ENCODE measurements at places on chromosomes 4 and X.

GRCh38 chr4:72701987-72702819 lies 133.2 kb upstream of the ADAMTS3 start:
- DNase-seq = peak; percentile 23

- DNase-seq = no peak
These were observed 102.6 kb downstream of the FSTL5 start for GRCh38 chr4:162061214-162061613.

- no peak for DNase-seq
These were observed 46.8 kb downstream of the STEEP1 start for GRCh38 chrX:119518371-119518770.

DNA sequence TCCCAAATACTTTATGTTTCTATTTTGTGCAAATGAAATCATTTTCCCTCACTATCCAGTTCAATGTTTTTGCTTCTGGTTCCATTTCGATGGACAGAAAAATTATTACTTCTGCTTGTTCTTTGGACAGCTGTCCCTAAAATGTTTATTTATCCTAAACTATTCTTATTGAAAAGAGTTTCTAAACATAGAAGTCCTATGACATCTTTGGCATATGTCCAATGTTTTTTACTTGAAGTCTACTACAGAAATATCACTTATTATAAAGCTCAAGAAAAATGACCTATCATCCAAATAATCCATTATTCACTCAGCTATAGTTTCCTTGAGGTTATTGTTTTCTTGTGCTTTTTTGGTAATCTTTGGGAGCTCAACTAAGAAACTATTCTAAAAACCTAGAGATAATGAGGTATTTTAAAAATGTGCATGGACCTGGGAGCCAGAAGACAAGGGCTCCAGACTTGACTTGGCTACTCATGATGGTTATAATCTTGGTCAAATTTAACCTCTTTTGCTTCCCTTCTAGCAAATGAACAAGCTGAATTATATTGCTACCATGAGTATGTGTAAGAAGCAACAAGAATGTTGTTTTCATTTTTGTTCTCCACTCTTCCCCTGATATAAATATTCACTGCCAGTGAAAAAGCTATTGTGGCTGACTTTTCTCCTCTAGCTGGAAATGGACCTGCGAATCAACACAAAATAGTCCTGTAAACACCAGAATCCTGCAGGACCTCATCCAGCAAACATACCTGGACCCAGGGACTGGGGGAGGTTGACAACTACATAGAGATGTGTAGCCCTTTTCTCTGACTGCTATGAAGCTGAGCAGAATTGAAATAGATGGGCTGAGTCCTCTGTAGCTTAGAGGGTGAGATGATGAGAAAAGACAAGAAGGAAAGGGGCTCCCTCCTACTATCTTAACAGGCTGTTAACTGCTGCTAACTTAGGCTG lies 137.4 kb downstream of the FRYL start:
- DNase-seq = no peak

DNA sequence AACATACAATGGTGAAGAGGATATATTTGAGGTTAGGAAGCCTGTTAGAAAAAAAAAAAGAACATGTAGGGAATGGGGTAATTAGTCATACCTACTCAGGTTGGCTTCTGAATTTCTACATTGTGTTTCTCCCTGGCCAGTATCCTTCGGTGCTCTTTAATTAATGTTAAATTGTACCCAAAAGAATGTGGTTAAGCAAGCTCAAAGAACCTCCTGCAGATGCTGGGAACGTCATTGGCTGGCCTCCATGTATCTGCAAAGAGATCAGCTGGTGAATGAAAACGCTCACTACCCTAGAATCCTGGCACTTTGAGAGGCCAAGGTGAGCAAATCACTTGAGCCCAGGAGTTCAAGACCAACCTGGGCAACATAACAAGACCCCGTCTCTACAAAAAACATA lies 942.3 kb upstream of the PRKX start:
- no peak for DNase-seq

DNA sequence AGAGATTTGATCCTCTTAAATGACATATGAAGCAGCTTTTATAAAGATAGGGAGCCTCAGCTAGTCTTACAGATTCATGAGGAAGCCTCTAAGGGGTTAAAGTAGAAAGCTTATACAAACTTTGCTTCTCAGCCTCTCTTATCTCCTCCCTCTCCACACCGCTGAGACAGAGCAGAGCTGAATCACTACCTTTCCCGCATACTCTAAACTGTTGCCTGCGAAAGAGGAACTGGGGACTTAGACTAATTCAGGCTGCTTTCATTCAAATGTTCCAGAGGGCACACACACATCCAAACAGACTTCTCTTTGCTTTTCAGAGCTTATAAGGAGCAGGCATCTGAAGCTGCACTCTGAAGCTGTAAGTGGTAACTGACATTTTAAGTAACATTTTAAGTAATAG lies at the start of gene SERTM2:
TSS of gene SERTM2 (plus strand) at position 169 of the 400 bp plus-strand sequence. CDS start 7,213 bp downstream, outside the sequence.
- no peak for DNase-seq

All from germinal center (tissue), 1 donor.